ENCODE measurements at places on chromosomes 2 and 18. TPM values are rescaled to one million over a fixed set of nuclear protein-coding genes. Genes with fewer than 3 reads are reported as not detected.

- DNase-seq: peak; percentile 39
Observed at GRCh38 chr2:96315400-96316071, 9.6 kb upstream of the ITPRIPL1 start.

Gene IL1RL2
- polyA plus RNA-seq: not detected

DNA sequence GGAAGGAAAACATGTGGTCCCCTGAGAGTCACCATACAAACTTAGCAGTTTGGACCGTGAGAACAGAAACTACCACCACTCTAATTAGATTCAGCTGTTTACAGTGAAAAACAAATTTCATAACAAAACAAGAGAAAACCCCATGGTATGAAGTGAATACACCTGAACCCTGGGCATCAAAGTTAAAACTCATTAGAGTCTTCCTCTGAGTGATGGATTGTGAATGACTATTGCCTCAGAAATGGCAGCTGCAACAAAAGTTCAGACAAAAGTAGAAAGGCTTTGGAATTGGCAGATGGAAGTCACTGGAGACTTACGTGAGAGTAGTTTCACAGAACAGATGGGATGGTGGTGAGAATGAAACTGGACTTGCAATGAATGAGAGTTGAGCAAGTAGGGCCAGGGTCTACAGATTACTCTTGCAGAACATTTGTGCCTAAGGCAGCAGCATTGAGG lies 98.0 kb downstream of the AAK1 start:
- no peak for DNase-seq

GRCh38 chr2:149562324-149562723 lies 25.3 kb downstream of the MMADHC start:
- no peak for DNase-seq

DNA sequence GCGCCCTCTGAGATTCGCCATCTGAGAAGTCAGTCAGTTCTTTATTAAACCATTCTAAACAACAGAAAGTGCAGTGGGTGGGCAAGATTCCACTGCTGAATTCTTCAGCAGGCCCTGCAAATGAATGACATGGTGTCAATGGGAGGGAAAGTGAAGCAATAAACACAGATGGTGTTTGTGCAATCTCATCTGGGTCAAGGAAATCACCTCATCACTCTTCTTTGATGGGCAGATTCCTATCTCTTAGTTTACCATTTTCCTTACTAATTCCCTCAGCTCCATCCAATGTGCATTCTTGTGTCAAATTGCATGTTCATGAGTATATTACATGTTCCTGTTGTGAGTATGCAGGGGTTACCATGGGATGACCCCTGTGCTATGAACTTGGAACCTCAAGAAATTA lies 100.7 kb upstream of the CYP1B1 start:
- DNase-seq: no peak

DNA sequence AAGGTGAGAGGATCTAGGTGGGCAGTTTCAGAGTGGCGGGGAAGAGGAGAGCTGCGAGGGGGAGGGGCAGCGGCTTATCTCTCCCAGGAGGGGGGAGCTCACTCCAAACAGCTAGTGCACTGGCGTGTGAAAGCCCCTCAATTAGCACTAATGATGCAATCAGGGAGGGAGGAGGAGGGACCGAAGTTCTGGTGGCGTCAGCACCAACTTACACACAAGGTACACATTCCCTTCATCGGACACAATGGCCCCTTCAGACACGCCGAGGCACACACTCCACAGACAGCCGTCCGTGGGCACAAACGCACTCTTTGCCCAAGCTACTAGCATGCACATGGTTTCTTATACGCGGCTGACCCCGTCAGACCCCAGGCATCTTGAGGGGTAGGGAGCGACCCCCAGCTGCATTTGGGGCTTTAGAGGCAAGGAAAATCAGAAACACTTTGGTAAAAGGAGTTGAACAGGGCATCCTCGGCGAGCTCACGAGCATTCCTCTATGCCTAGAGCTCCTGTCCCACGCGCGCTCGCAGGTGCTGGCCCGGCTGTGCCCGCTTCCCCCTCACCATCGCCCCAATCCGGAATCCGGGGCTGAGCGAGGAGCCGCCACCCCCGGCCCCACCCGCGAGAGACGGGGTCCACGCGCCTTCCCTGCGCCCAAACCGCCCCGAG lies 868 bp upstream of the PKDCC start:
- DNase-seq: no peak

- no peak for DNase-seq
Observed at GRCh38 chr18:31294199-31294747, 23.7 kb upstream of the DSG1 start.

- DNase-seq: no peak
Observed at GRCh38 chr2:130355172-130355577, 681 bp upstream of the PTPN18 start.

Gene SETBP1
- 0.54 TPM for polyA plus RNA-seq

DNA sequence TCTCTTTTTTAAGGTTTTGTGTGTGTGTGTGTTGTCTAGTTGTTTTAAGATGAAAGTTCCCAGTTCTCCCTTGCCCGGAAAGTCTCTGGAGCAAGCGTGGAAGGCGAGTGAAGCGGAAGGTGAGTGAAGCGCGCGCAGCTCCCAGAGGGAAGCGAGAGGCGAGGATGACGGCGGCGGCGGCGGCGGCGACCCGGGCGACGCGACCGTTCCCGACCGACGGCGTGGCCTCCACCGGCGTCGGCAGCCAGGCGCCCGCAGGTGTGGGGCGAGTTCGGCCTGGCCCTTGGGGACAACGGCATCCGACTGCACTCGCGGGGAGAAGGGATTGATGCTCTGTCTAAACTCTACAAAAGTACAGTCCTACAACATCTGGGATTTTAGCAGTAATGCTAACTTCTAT lies 321.9 kb downstream of the CELF4 start:
- no peak for DNase-seq

Measured in A549 (cell line).